Stomach (tissue), 19 donors: ENCODE measurements at places on chromosomes 13 and 19.

- no peak overlapping the region for H3K4me3 ChIP-seq
- no peak for DNase-seq
- H3K27me3 ChIP-seq, result no peaks in the 10 kb centered on the region
- no peak overlapping the region for H3K27ac ChIP-seq
These were observed 71.4 kb downstream of the SLC7A9 start for GRCh38 chr19:32798201-32798600.

DNA sequence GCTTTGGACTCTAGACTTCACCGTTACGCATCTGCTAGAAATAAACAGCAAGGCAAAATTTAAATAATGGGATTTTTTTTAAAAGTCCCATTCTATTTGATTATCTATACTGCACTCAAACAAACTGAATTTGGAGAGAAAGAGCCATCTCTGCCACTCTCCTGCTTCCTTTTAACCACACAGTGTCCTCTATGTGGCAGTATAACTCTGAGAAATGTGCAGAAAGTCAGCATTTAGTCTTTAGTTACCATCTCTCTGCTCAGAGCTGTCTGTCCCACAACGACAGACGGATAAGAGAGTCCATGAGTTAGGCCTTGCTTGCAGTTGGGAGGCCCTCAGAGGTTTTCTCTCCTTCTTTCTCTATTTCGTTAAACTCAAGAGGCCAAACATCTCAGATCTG, 21.2 kb downstream of the CCNA1 start:
- H3K27me3 ChIP-seq, result no peaks in the 10 kb centered on the region
- H3K4me1 ChIP-seq, result no peaks in the 10 kb centered on the region
- no peak overlapping the region for H3K27ac ChIP-seq
- H3K4me3 ChIP-seq, result no peak overlapping the region
- no peaks in the 10 kb centered on the region for H3K36me3 ChIP-seq

DNA sequence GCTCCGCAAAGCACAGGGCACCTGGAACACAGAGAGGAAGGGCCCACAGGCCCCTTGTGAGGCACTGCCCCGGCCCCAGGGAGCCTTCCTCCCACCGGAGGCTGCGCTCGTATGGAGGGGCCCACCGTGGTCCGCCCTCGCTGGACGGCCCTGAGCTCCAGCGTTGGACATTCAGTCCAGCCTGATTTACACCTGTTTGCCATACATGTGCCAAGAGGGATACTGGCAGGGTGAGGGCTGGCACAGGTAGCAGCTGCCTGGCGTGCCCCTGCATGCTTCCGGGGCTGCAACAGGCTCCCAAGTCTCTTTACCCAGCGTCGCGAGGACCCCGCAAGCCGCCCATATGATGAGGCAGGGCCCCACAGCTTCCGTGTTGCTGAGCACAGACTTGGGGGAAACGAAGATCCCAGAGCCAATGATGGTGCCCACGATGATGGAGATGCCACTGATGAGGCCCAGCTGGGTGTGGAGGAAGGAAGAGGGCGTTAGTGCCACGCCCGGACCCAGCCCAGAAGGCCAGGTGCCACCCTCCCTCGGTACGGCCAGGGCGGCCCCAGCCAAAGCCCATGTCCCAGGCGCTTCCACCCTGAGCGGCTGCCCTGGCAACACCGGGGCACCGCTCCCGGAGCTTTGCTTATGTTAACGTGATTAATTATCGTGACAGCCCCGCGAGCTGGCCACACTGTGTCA, 5.1 kb downstream of the SLC7A9 start:
- no peak for DNase-seq
- H3K27me3 ChIP-seq, result no peaks in the 10 kb centered on the region
- H3K36me3 ChIP-seq, result no peaks in the 10 kb centered on the region
- H3K4me1 ChIP-seq, result no peaks in the 10 kb centered on the region
- H3K27ac ChIP-seq, result no peak overlapping the region
- no peak overlapping the region for H3K4me3 ChIP-seq

DNA sequence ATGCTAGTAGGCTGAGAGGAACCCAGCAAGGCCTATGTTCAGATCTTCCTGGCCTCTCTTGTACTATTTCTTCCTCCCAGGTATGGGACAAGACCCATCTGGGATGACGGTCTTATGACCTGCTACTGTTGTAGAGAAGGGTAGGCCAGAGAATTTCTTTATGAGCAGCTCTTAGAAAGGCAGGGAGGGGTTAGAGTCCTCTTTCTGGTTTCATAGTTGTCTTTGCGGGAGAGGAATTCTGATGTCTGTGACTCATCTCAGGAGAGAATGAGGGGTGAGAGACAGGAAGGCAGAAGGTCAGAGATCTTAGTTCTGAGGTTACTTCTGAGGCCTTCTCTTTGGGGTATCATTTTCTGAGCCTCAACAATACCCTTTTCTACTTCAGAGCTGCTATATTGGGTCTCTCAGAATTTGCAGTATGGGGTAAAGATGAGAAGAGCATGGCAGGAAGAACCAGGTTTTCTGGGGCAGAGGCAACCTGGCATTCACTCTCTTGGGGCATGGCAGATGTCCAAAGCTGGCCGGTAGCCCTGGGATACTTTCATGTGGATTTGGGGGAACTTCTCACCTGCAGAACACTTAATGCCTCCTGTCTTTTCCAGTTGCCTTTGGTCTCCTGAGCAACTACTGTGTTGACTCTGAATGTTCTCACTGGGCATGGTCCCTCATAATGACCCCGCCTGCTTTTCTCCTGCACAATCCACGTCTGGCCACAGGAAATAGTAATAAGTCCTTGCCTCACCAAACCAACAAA, 154.4 kb downstream of the GGACT start:
- DNase-seq, result no peak
- H3K4me1 ChIP-seq, result no peaks in the 10 kb centered on the region
- H3K27ac ChIP-seq, result no peak overlapping the region
- no peaks in the 10 kb centered on the region for H3K36me3 ChIP-seq
- H3K4me3 ChIP-seq, result no peak overlapping the region

GRCh38 chr13:94080527-94080926, 399.0 kb downstream of the DCT start:
- H3K27ac ChIP-seq, result no peak overlapping the region
- H3K4me3 ChIP-seq, result no peak overlapping the region
- no peaks in the 10 kb centered on the region for H3K36me3 ChIP-seq

GRCh38 chr13:22112956-22113745, 442.3 kb downstream of the FGF9 start:
- no peaks in the 10 kb centered on the region for H3K36me3 ChIP-seq
- H3K27ac ChIP-seq, result no peak overlapping the region
- H3K4me3 ChIP-seq, result no peak overlapping the region
- H3K4me1 ChIP-seq, result peaks cover 3% of the 10 kb centered on the region
- no peak for DNase-seq

DNA sequence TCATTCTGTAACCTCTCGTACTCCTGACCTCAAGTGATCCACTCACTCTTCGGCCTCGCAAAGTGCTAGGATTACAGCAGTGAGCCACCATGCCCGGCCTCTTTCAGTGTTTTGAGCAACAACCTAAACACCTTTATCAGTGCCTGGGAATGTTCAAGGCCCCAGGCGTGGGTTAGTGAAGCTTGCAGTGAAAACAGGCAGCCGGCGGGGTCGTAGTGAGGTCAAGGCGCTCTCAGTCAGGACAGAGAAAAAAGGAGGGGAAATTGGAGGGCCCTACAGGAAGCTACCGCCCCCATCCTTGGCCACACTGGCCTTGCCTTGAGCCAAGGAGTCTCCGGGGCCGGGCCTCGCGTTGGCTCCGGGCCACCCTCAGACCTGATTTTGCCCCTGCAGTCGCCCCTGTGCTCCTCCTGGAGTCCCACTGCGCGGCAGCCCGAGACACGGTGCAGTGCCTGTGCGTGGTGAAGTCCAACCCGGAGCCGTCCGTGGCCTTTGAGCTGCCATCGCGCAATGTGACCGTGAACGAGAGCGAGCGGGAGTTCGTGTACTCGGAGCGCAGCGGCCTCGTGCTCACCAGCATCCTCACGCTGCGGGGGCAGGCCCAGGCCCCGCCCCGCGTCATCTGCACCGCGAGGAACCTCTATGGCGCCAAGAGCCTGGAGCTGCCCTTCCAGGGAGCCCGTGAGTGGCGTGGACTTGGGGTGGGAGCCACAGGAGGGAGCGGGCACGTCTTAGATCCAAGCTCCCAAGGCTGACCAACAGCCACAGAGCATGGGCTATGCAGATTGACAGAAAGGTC, 17.7 kb downstream of the MAG start:
- DNase-seq, result no peak
- H3K27ac ChIP-seq, result no peak overlapping the region
- no peaks in the 10 kb centered on the region for H3K4me1 ChIP-seq
- no peak overlapping the region for H3K4me3 ChIP-seq
- H3K27me3 ChIP-seq, result no peaks in the 10 kb centered on the region

GRCh38 chr19:46995492-46995891, 24.1 kb upstream of the NPAS1 start:
- no peaks in the 10 kb centered on the region for H3K27me3 ChIP-seq
- H3K4me3 ChIP-seq, result no peak overlapping the region
- peaks cover 90% of the 10 kb centered on the region for H3K36me3 ChIP-seq
- peaks cover 10% of the 10 kb centered on the region for H3K4me1 ChIP-seq

- H3K36me3 ChIP-seq, result no peaks in the 10 kb centered on the region
- H3K27ac ChIP-seq, result no peak overlapping the region
- H3K4me3 ChIP-seq, result no peak overlapping the region
These were observed 56.1 kb upstream of the STK24 start for GRCh38 chr13:98632961-98633360.

DNA sequence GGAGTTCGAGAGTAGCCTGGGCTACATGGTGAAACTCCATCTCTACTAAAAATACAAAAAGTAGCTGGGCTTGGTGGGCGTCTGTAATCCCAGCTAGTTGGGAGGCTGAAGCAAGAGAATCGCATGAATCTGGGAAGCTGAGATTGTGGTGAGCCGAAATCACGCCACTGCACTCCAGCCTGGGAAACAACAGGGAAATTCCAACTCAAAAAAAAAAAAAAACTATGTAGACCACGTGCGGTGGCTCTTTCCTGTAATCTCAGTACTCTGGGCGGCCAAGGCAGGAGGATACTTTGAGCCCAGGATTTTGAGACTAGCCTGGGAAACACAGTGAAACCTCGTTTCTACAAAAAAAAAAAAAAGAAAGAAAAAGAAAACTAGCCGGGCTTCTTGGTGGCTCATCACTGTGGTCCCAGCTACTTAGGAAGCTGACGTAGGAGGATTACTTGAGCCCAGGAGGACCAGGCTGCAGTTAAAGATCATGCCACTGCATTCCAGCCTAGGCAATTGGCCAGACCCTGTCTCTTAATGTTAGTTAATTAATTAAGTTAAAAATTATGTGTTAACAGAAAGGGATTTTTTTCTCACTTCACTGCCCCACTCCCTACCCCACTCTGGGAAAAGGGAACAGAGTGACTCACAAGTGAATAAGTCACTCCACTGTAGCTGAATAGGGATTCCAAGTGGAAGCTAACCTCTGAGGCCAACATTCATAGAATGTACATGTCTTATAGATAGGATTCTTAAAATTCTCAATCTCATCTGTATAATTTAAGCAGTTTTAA, 2.2 kb downstream of the ZNF83 start:
- peaks cover 11% of the 10 kb centered on the region for H3K36me3 ChIP-seq
- no peak overlapping the region for H3K27ac ChIP-seq
- H3K27me3 ChIP-seq, result no peaks in the 10 kb centered on the region
- peaks cover 10% of the 10 kb centered on the region for H3K4me1 ChIP-seq

DNA sequence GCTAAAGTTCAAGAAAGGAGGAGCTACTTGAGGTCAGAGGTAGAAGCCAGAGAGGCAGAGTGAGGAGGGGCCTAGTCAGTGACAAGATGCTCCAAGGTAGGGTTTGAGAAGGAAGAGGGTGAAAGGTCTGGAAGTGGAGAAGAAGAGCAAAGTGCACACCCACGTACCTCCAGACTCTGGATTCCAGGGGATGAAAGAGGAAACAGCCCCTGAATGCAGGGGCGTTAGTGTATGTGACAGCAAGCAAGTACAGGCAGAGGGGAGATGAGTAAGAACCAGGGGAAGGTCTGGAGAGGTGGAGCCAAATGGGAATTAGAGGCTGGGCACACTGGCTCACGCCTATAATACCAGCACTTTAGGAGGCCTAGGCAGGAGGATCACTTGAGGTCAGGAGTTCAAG, 8.7 kb downstream of the RPS28 start:
- H3K27me3 ChIP-seq, result peaks cover 23% of the 10 kb centered on the region
- DNase-seq, result no peak
- no peak overlapping the region for H3K27ac ChIP-seq
- no peaks in the 10 kb centered on the region for H3K36me3 ChIP-seq
- peaks cover 23% of the 10 kb centered on the region for H3K4me1 ChIP-seq

DNA sequence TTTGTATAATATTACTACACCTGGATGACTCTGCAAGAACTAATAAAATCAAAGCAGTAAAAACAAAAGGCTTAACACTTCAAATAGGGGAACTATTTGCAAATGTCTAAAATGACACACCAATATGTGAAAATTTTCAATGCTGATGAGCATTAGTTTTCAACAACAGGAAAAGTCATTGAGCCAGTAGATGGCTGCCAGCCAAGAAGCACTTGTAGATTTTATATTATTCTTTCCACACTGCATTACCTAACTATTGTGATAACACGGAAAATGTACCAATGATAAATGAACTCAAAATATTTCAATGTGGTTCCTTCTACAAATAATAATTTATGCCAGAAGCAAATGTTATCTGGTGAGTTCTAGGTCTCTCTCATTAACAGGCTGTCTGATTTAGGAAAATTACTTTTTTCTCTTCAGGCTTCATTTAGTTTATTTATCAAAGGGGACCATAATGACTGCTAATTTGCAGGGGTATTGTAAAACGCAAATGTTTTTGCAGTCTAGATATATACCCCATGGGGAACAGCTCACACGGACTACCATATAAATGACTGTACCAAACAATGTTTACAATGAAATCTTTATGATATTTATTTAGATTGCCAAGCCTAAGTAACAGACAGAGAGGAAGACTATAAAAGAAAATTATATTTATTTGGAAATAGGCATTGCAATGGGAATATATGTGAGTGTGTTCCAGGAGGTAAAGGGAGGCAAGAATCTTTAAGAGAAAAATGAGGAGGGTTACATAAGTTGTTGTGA, 407.8 kb downstream of the LIG4 start:
- no peaks in the 10 kb centered on the region for H3K27me3 ChIP-seq
- H3K4me3 ChIP-seq, result no peak overlapping the region
- H3K4me1 ChIP-seq, result no peaks in the 10 kb centered on the region
- no peak for DNase-seq
- no peak overlapping the region for H3K27ac ChIP-seq
